ENCODE measurements at places on chromosomes 7 and 10.

DNA sequence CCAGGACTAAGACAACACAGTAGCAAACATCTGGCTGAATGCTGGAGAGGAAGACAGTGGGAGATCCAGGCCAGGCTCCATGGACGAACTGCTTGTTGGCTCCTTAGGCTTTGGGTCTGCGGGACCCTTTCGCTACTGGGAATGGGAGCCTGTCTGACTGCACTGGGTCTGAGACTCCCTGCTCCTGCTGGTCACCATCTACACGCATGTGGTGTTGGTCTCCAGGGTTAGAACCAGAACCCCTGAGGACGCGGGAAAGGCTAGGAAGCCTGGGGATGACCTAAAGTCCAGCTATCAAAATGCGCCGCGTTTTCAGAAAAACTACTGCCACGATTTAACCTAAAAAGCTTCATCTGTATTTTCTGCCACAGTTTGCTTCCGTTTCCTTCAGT is 817 bp upstream of the DNAJB6 start:
- DNase-seq, result peak; percentile 51

- no peak for DNase-seq
Measured at GRCh38 chr7:2043316-2044039, 189.3 kb downstream of the MAD1L1 start.

- peak; percentile 67 for DNase-seq
Measured at GRCh38 chr10:58464956-58465355, 47.7 kb upstream of the BICC1 start.

GRCh38 chr7:41674505-41675023 is 28.3 kb downstream of the INHBA start:
- DNase-seq, result peak; percentile 24

GRCh38 chr10:105793071-105793470 is 1152.0 kb downstream of the SORCS3 start:
- DNase-seq, result no peak
